ENCODE measurements at places on chromosomes 5 and 9. TPM values are rescaled to one million over a fixed set of nuclear protein-coding genes. Genes with fewer than 3 reads are reported as not detected.

TLE1 gene
- 21.5 TPM for total RNA-seq

MAMDC4 gene
- total RNA-seq, result 0.59 TPM

TRIM14 gene
- 1.7 TPM for total RNA-seq

NMUR2 gene
- total RNA-seq, result not detected

FRMPD1 gene
- 0.12 TPM for total RNA-seq

SPINK6 gene
- not detected for total RNA-seq

GGTA1 gene
- total RNA-seq, result 0.12 TPM

NAA35 gene
- total RNA-seq, result 11.1 TPM

ST8SIA4 gene
- 0.15 TPM for total RNA-seq

NTRK2 gene
- 0.38 TPM for total RNA-seq

AFAP1L1 gene
- total RNA-seq, result 5.6 TPM

STC2 gene
- 503 TPM for total RNA-seq

THBS4 gene
- total RNA-seq, result 0.53 TPM

HK3 gene
- total RNA-seq, result 0.23 TPM

CREBRF gene
- total RNA-seq, result 10.8 TPM

C9orf50 gene
- total RNA-seq, result not detected

PHPT1 gene
- total RNA-seq, result 229 TPM

PCDHGC4 gene
- 0.90 TPM for total RNA-seq

FAM221B gene
- not detected for total RNA-seq

OR1Q1 gene
- total RNA-seq, result 0.08 TPM

CD14 gene
- 107 TPM for total RNA-seq

MLANA gene
- not detected for total RNA-seq

OBP2B gene
- total RNA-seq, result not detected

GARIN3 gene
- not detected for total RNA-seq

KLHL3 gene
- total RNA-seq, result 3.4 TPM

ABO gene
- total RNA-seq, result not detected

GZMA gene
- not detected for total RNA-seq

BHMT gene
- total RNA-seq, result not detected

FOXD4L6 gene
- under 0.01 TPM for total RNA-seq

SPATA31D1 gene
- total RNA-seq, result not detected

BAG1 gene
- total RNA-seq, result 23.8 TPM

PTRH1 gene
- 13.7 TPM for total RNA-seq

FAM170A gene
- not detected for total RNA-seq

CETN3 gene
- 11.6 TPM for total RNA-seq

CCDC171 gene
- total RNA-seq, result 1.7 TPM

EDIL3 gene
- total RNA-seq, result 24.7 TPM

BICD2 gene
- total RNA-seq, result 69.0 TPM

KCTD16 gene
- total RNA-seq, result 3.4 TPM

PLPP7 gene
- 11.4 TPM for total RNA-seq

MELK gene
- total RNA-seq, result 12.3 TPM

DBH gene
- total RNA-seq, result not detected

SLC36A2 gene
- total RNA-seq, result not detected

NPM1 gene
- 1,164 TPM for total RNA-seq

IL4 gene
- not detected for total RNA-seq

SPEF2 gene
- total RNA-seq, result 1.1 TPM

WNT8A gene
- not detected for total RNA-seq

ZFAND5 gene
- 29.5 TPM for total RNA-seq

NR6A1 gene
- total RNA-seq, result 0.45 TPM

All from smooth muscle cell of the coronary artery (primary cell).